ENCODE measurements at places on chromosomes 2 and 18.

DNA sequence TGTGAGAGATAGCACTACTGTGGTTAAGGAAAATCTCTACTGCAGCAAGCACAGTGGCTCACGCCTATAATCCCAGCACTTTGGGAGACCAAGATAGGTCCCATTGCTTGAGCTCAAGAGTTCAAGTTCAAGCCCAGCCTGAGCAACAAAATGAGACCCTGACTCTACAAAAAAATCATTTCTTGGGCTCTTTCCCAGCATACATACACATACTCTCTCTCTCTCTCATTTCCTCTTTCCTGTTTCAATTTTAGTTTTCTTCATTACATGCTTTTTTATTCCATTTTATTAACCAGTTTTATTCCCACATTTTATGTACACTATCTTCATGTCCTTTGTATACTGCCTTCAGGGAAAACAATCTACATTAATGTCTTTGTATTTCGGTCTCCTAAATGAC, 14.6 kb downstream of the WDR33 start:
- DNase-seq: no peak

DNA sequence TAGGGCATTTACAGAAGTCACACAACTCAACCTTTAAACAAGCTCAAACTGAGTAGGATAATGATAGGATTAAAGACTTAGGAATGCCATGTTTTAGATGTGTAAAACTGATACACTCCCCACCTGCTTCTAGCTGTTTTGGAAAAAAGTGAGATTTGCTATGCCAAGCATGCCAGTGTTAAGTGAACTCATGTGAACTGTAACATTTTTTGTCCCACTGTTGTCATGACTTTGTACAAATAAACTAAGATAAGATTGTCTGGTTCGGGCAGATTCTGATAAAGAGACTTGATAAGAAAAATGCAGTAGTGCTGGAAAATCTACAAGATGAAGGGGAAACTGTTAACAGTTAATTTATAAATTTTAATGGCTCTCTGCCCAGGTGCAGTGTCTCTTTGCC, 66.5 kb downstream of the GLS start:
- DNase-seq: no peak

- DNase-seq: no peak
Measured at GRCh38 chr18:24076950-24077349, 61.9 kb upstream of the CABYR start.

GRCh38 chr2:1156531-1156930, 205.9 kb downstream of the SNTG2 start:
- no peak for DNase-seq

- DNase-seq: no peak
Measured at GRCh38 chr2:112159454-112159921, 21.3 kb downstream of the FBLN7 start.
